Stimulated activated CD8-positive, alpha-beta memory T cell treated with anti-CD3 and anti-CD28 coated beads, Interleukin-15, amount 100 ng/mL, for 48 hours (primary cell): ENCODE measurements at places on chromosomes 12 and 14.

DNA sequence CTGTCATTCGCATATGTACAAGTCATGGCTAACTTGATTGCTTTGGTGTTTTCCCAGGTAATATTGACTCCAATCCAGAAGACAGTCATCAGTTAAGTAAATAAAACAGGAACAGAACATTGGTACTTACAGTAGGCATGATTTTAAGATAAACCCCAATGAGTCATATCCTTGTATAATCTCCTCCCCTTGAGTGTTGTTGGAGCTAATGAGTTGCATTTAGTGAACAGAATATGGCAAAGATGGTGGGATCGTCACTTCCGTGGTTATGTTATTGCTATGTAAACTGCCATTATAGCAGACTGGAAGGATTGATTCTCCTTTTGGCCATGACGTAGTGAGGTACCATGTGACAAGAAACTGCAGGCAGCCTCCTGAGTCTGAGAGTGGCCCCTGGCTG is 102.2 kb downstream of the TMX1 start:
- no peak for DNase-seq

- DNase-seq: no peak
Measured at GRCh38 chr14:47022721-47023120, 371.1 kb upstream of the RPL10L start.

DNA sequence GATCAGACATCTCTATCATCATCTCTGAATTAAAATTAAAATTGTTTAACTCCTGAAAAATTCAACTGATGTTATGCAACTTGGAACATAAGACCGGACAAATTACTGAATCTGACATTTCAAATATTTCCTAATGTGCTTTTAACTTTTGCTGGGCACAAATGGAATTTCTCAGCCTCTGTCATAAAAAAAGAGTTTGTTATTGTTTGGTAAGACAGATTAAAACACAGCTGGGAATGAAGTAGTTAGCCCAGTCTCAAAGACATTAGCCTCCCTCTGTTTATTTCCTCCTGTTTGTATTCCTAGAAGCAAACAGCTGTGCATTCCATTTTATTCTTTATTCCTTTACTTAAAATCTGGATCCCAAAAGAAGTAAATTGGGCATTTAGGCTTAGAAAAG is 29.4 kb downstream of the PLEKHA5 start:
- DNase-seq: no peak

- no peak for DNase-seq
Measured at GRCh38 chr14:68616221-68616902, 176.5 kb downstream of the ZFP36L1 start.

DNA sequence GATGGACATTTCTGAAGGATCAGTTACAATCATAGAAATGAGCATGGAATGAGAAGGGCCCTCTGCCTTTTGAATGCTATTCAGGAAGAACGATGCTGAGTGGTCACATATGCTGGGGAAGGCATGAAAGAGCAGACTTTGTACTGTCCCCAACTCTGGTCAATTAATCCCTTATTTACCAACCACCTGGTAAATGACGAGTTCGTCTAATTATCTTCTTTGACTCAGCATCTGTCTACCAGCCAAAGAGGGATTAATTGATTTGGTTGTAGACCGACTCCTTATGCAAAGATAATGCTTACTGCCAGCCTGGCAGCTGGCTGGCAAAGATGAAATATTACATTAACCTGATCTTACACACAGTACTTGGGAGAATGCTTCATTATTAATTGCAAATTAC is 152.2 kb downstream of the CHST11 start:
- DNase-seq: no peak

- DNase-seq: no peak
Measured at GRCh38 chr14:93926245-93926872, 785 bp upstream of the FAM181A start.

DNA sequence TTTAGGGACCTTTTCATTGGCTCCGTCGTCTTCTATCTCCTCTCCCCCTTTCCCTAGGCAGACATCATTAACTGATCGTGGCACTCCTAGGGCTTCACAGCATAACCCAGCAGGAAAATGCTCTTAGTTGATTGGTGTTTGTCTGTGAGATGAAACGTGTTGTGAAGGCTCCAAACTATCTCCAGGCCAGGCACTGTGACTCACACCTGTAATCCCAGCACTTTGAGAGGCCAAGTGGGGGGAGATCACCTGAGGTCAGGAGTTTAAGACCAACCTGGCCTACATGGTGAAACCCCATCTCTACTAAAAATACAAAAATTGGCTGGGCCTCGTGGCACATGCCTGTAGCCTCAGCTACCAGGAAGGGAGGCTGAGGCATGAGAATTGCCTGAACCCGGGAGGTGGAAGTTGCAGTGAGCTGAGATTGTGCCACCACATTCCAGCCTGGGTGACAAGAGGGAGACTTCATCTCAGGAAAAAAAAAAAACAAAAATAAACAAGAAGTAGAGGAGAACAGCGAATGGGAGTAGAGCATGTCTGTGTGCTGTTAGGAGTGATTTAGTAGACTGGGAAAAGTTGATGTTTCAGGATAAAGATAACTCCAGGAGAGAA is 32.3 kb upstream of the WDR89 start:
- DNase-seq: no peak
